CD14-positive monocyte (primary cell): ENCODE measurements at places on chromosomes 13 and 19. TPM values are rescaled to one million over a fixed set of nuclear protein-coding genes. Genes with fewer than 3 reads are reported as not detected.

The NLRP5 gene
- not detected for polyA plus RNA-seq

The NTF4 gene
- polyA plus RNA-seq = not detected in 2 replicates

The ZNF880 gene
- 4.5 TPM for polyA plus RNA-seq

The FXYD7 gene
- not detected for polyA plus RNA-seq

The CNFN gene
- polyA plus RNA-seq = 6.4 TPM

The SWSAP1 gene
- 11.5 TPM for polyA plus RNA-seq

DNA sequence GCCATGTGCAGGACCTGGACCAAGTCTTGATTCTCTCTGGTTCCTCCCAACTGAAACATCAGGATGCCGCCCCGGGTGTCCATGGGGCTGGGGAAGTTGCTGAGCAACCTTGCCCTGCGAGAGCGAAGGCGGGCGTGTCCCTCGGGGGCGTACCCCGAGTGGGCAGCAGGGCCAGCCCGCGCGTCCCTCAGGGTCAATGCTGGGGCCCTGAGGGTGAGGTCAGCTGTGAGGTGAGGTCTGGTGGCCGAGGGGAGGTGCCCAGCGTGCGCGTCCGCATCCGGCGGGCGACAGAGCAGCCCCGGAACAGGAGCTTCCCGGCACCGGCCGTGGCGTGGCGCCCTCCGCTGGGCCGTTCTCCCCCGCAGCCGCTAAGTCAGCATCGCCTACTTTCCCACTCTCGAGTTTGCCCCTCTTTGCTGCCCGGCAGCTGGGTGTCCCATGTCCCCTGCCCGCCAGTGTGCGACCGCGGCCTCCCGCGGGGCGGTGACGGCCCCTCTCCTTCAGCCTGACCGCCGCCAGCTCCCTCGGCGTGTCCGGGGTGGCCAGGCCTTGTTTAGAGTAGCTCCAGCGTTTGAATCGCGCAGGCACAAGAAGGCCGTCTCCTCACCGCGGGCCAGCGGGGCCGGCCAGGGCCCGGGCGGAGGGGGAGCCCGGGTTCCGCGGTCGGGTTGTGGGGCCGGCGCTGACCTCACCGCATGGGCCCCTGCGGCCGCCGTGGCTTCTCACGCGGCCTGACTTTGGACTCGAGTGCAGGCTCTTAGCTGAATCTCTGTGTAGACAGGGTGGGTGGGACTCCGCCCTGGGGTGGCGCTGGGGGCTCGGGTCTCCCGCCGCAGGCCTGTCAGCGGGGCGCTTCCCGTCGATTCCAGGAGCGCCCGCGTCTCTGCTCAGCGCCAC is 33.0 kb downstream of the GJA3 start:
- peak; percentile 73 for DNase-seq

GRCh38 chr13:95552539-95553441 is at the start of gene CLDN10:
Gene CLDN10, plus strand, starts transcription at chr13:95552720. Its CDS starts 34 bp downstream, at chr13:95552754.
- DNase-seq = peak; percentile 37

DNA sequence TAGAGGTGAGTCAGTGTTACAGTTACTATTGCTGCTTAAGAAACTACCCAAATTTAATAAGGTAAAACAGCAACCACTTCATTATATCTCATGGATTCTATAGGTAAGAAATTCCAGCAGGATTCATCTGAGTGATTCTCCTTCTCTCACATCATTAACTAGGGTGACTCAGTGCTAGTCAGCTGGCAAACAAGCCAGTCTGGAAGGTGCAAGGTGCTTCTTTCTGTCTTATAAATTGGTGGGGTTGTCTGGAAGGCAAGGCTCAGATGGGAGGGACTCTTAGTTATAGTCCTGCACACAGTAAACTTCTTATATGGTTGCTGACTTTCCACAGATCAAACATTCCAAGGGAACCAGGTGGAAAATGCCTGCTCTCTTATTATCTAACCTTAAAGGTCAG is 484.5 kb downstream of the GPC5 start:
- no peak for DNase-seq

- no peak for DNase-seq
These were observed 1.5 kb downstream of the UNC13A start for GRCh38 chr19:17686592-17687024.

GRCh38 chr13:51613535-51613934 is 29.3 kb downstream of the WDFY2 start:
- no peak for DNase-seq

- no peak for DNase-seq
These were observed 14.5 kb downstream of the KLK4 start for GRCh38 chr19:50896591-50897190.

DNA sequence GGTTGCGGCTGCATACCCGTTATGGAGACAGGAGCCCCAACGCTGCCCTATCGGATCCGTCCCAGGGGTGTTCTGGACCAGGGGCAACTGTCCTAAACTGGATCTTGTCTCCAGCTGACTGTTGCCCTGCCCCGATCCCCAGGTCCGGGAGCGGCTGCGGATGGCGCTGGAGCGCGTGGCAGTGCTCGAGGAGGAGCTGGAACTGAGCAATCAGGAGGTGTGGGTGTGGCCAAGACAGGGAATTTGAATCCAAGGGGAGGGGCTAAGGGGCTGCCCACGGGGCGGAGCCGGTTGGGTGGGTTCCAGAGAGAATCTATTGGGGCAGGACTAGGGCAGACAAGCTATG is 9.9 kb downstream of the PPFIA3 start:
- no peak for DNase-seq

DNA sequence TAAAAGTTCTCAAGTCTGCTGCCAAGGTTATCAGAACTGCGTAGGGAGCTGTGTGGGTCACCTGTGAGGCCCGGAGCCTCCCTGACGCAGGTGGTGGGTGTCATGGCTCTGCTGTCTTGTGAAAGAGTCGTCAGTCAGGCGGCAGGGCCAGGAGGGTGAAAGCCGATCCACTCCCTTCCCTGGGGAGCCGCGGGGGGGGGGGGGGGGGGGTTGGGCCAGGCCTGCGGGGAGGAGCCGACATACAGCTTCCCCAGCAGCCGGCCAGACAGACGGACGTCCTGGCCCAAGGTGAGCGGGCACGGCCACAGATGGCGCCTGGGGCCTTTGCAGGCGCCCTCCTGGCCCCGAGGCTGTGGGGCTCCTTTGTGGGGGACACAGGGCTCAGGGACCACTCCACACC is 12.4 kb downstream of the SBNO2 start:
- DNase-seq = no peak

DNA sequence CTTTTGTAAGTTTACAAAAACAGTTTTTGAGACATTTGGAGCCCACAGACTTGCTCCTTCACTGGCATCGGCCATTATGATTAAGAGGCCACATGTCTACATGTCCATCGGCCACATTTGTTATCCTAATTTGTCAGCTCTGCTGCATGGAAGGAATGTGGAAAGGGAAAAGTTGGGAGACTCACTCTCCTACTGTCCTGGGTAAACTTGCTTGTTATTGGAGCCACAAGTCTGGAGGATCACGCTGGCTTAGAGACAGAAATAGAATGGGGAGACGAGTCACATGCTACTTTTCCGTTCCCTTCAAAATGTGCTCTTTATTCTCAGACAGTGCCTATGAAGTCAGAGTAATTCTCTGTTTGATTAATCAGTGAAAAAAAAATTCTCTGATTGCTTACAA is 741.2 kb upstream of the PCDH9 start:
- DNase-seq = no peak

DNA sequence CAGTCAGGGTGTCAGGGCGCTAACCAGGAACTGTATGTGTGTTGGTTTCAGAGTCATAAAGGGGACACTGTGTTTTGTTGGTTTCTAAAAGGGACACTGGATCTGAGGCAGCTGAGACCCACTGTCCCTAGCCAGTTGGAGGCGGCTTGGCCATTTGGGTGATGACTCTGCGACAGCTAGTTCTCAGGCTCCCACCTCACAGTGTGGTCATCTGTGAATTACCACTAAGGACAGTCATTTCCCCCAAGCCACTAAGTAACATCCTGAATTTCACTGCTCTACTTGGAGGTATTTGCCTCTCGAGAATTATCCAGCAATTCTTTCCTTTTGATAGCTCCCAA is 51.5 kb downstream of the EPS15L1 start:
- DNase-seq = peak; percentile 33

- DNase-seq = no peak
These were observed 16.8 kb downstream of the FLT1 start for GRCh38 chr13:28478127-28478526.

DNA sequence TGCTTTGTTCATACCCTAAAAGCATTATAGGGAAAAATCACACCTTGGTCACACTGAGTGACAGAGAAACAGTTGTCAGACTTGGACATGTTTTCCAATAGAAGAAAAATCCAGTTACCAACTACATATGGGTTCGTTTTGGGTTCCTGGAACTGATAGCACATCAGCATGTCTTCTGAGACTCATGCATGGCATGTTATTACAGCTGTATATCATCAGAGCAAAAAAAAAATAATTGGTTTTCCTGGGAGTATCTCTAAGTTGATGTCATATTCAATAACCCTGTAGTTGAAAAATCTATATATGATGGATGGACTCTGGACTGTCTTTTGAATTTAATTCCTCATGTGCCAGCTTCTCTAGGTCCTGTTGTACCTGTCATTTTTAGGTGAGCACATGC is 211.6 kb downstream of the DNAJC15 start:
- DNase-seq = no peak

GRCh38 chr13:34734932-34735331 is 207.1 kb upstream of the NBEA start:
- no peak for DNase-seq

DNA sequence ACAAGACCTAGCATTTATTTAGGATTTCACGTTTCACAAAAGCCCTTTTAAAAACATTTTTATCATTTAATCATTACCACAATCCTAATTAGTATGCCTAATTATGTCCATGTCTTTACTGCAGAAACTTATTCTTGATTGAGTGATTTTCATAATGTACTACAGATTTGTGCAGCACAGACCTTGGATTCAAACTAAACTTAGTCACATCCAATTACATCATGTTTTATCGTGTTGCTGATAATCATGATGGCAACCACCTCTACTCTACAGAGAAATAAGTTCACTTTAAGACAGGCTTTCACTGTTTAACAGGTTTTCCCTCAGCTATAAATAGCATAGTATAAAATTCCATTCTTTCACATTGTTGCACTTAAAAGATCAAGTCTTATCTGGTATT is 240.9 kb upstream of the RFC3 start:
- DNase-seq = no peak

DNA sequence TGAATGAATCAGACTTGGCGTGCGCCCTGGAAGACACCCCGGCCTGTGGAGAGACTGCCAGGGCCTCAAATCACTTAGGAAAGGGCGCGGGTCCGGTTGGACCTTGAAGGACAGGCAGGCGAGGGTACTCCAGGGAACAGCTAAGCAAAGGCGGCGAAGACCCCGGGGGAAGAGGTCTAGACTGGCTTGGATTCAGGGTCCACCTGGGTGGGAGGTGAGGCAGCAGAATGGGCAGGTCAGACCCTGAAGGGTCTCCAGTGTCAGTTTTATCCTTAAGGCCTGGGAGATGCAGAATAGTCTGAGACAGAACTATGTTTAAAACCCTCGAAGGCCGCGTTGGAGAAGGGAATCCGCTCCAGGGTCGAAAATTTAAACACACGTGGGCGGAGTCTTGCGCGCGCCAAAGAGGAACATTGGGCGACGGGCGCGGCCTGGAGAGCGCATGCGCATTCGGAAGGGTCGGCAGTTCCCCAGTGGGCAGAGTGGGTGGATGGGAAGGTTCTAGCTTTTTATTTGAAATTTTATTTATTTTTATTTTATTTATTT is 567 bp upstream of the SMG9 start:
- DNase-seq = peak; percentile 76

DNA sequence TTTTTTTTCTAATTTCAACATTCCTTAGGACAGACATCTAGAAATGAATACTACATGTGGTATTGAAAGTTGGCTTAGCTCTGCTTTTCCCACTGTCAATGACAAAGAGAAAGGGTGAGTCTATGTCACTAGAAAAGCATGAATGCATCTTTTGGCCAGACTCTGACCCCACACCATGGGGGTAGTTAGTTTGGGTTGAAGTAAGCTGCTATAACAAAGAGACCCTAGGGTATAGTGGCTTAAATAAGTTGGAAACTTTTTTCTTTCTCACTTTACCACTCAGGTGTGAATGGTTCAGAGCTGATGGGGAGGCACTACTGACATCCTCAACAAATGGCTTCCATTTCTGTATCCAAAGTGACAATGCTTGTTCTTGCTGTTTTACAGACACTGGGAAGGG is 161.5 kb downstream of the DLEU7 start:
- DNase-seq = no peak

GRCh38 chr19:46206176-46206575 is 23.4 kb upstream of the IGFL1 start:
- no peak for DNase-seq

- peak; percentile 69 for DNase-seq
These were observed 6.7 kb upstream of the ZNF761 start for GRCh38 chr19:53424968-53425597.

GRCh38 chr13:73401769-73402168 is 343.0 kb downstream of the KLF5 start:
- no peak for DNase-seq

GRCh38 chr13:63345835-63346234 is 1930.2 kb upstream of the PCDH20 start:
- no peak for DNase-seq

DNA sequence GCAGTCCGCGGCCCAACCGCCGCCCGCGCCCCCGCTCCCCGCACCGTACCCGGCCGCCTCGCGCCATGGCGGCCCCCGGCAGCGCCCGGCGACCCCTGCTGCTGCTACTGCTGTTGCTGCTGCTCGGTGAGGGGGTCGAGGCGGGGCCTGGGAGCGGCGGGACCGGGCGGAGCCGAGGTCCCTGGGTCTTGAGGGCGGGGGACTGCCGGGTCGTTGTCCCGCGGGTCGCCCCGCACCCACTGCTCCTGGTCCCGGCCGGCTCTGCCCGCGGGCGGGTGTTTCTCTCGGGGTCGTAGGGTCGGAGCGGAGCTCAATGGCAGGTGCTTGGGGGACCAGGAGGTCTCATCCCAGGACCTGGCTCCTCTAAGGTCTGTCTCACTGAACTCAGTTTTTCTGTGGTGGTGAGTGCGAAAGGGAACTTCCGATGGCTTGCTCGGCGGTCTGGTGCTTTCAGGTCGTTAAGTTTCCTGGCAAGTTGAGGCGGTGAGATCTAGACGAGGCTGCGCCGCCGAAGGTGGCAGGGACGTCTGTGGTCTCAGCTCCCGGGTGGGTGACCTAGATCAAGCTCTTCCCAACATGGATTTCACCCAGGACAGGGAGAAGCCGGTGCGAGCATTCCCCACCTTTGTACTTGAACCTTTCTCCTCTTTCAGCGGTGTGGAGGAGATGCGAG is 467 bp downstream of the LAMP1 start:
- peak; percentile 53 for DNase-seq

GRCh38 chr13:94305033-94305432 is 174.4 kb downstream of the DCT start:
- DNase-seq = no peak

- no peak for DNase-seq
These were observed 436.2 kb upstream of the SLITRK5 start for GRCh38 chr13:87234981-87235380.

- DNase-seq = no peak
These were observed 90.0 kb downstream of the SLC7A1 start for GRCh38 chr13:29505511-29505910.
